ENCODE measurements at places on chromosomes 16 and 17. TPM values are rescaled to one million over a fixed set of nuclear protein-coding genes. Genes with fewer than 3 reads are reported as not detected.

KRTAP2-3 gene
- 0.57 TPM for total RNA-seq

CCDC40 gene
- 11.0 TPM for total RNA-seq

ZNF213 gene
- 17.7 TPM for total RNA-seq

GRCh38 chr16:1363501-1364041 is 11.8 kb downstream of the GNPTG start:
- H3K27me3 ChIP-seq = no peaks in the 10 kb centered on the region
- H3K36me3 ChIP-seq = peaks cover 19% of the 10 kb centered on the region
- H3K27ac ChIP-seq = no peak overlapping the region
- peaks cover under 1% of the 10 kb centered on the region for H3K4me1 ChIP-seq

DNA sequence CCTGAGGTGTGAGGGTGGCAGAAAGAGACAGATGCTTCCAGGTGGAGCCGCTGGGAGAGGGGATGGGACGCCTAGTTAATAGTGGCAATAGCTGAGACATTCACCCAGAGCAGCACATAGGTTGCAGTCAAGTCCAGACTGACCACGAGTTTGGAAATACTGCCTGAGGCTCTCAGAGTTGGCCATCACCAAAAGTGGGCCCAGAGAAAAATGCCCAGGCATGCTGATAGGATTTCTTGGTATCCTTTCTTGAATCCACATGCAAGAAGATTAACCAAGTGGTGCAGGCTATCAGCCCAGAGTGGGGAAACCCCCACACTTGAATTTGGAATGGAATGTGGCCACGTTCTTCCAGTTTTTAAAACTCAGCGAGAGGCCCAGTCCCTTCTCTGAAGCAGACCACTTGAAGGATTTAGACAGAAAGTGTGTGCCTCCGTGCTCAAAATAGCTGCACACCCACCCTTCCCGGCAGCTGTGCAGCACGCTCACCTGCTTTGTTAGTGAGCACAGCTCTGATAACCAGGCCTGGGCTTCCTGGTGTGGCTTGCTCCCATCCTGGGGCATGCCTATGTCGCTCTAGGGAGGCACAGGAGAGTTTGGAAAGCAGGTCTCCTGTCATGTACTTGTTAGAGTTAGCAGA is 35.7 kb downstream of the PLD6 start:
- H3K36me3 ChIP-seq = peaks cover 51% of the 10 kb centered on the region
- no peaks in the 10 kb centered on the region for H3K27me3 ChIP-seq
- H3K27ac ChIP-seq = no peak overlapping the region
- no peaks in the 10 kb centered on the region for H3K4me1 ChIP-seq
- no peak for DNase-seq
